NCI-H1436 treated with DMSO at 0.1 percent for 48 hours (cell line): ENCODE measurements at places on chromosomes 2 and 18.

- no peak for DNase-seq
Observed at GRCh38 chr2:44759823-44760222, 181.7 kb upstream of the SIX3 start.

DNA sequence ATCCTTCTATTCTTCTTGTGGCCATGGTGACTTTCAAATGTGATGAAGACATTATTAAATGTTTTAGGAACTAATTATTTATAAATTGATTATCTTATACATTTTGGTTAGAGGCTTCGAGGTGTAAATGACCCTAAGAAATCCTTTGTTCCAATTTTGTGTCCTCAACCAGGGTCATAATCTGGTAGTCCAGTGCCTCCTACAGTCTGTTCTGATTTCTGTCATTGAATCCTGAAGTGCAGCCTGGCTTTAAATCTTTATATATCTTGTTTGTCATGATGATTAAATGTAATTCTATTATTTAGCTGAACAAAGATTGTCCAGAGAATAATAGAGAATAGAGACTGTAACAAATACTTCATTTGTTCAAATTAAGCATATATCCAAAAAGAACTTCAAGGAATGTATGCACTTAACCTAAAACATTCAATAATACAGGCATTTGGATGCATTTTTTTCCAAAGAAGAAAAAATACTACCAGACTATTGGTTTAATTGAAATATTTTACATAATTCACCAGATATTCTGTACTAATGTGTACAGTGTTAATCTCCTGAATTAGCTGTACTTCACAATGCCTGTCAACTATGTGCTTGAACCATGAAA, 89.8 kb downstream of the PRPF40A start:
- DNase-seq, result no peak

- no peak for DNase-seq
Observed at GRCh38 chr18:12637901-12638643, 19.8 kb downstream of the SPIRE1 start.

GRCh38 chr2:50546790-50547189, 485.1 kb downstream of the NRXN1 start:
- DNase-seq, result peak; percentile 98

DNA sequence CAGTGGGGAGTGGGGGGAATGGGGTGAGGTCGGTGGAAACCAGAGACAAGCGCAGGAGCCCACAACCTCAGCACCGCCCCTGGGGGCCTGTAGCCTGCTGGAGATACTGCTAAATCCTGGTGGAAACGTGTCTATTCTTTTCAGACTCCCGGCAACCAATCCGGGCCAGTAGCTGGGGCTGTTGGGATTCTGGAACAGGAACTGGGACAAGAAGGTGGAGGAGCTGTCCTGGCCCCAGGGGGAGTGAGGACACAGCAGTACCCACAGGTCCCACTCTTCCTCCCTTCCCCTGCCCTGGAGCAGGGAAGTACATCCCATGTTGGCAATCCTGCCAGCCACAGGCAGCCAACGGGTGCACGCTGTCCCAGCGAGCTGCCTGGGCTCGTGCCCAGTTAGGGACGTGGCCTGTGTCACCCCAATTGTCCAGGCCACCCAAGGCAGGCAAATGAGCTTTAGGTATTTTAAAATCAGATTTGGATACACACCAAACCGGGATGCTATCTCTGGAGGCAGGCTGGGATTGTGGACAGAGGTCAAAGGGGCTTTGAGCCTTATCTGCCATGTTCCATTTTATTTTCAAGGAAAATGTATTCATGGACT, 51.8 kb downstream of the HS1BP3 start:
- no peak for DNase-seq

GRCh38 chr2:215928086-215928485, 85.3 kb downstream of the MREG start:
- no peak for DNase-seq

- DNase-seq, result no peak
Observed at GRCh38 chr2:167703441-167703840, 544.0 kb downstream of the STK39 start.

DNA sequence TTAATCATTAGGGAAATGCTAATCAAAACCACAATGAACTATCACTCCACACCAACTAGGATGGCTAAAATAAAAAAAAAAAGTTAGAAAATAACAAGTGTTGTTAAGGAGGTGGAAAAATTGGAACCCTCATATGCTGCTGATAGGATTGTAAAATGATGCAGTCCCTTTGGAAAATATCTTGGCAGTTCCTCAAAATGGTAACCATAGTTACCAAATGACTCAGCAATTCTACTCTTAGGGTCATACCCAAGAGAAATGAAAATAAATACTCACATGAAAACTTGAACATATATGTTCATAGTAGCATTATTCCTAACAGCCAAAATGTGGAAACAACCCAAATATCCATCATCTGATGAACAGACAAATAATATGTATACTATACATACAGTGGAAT, 15.7 kb upstream of the ACVR2A start:
- no peak for DNase-seq

GRCh38 chr2:124027182-124027581, 2.1 kb downstream of the CNTNAP5 start:
- peak; percentile 26 for DNase-seq

DNA sequence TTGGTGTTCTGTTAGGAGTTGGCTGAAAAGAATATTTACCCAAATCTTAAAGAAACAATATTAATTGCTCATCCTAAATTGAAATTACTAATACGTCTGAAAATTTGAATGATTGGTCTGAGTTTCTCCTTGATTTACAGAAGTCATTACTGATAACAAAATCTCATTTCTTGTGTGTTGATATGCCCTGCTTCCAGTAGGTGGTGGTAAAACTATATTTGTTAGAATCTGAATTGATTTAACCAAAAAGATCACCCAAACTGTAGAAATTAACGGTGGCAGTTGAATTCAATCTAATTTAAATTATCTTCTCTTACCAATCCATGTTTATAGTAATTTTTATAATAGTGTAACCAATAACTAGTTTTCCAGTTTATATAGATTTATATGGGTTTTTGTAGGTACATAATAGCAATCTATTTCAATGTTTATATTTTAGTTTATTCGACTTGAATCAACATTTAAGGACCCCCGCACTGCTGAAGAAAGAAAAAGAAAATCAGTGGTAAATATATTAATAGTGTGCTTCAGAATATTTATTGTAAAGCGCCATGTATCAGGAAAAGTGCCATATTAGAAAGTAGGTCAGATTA, 38.3 kb downstream of the PAPOLG start:
- no peak for DNase-seq

GRCh38 chr2:217438821-217439220, 564.0 kb downstream of the TNS1 start:
- DNase-seq, result no peak

- no peak for DNase-seq
Observed at GRCh38 chr18:46917803-46918600, 600 bp downstream of the KATNAL2 start.

DNA sequence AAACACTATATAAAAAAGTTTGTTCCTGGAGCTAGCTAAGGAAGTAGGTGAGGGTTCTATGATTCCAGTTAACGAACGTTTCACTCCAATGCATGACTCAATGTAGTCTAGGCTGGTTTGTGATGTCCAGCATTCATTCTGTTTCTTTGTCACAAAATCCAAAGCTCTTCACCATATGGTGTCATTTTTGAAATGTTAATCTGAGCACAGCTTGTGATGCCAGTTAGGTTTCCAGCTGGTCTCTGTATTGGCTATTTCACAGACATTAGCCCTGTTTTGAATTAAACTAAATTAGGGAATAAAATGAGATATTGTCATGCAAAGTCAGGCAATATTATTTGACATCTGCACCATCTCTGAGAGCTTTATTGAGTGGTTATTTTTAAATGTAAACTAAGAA, 159.4 kb downstream of the RBM43 start:
- DNase-seq, result no peak

DNA sequence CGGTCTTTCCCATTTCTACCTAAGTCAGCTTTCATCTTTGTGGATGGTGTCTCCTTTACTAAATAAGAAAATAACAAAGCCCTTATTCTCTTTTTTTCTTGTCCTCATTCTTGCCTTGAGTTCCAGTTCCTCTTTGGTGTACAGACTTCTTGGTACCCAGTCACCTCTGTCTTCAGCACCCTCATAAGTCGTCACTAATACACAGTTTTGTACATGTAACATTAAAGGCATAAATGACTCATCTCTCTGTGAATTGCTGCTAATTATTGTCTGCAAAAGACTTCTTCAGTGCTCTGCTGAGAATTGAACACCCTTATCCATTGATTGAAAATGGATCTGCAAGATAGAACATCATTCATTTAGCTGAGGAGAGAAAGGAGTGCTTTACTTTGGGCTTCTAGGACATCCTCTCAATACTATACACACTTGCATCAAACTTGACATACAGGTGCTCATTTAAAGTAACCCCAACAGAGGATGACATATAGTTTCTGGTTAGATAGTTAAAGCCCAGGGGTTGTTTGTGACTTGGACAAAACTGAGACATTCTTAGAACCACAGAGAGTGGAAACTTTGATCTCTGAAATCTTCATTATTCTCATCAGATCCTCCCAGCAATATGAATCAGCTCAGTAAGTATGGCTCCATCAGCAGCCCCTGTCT, 97.0 kb downstream of the XRCC5 start:
- DNase-seq, result no peak

- no peak for DNase-seq
Observed at GRCh38 chr2:27954771-27955383, 64.3 kb downstream of the BABAM2 start.

GRCh38 chr18:55447672-55448018, 140.3 kb downstream of the TCF4 start:
- no peak for DNase-seq

- DNase-seq, result no peak
Observed at GRCh38 chr2:162732946-162733698, 105.4 kb downstream of the KCNH7 start.

- no peak for DNase-seq
Observed at GRCh38 chr2:237661799-237662328, 34.5 kb downstream of the LRRFIP1 start.

DNA sequence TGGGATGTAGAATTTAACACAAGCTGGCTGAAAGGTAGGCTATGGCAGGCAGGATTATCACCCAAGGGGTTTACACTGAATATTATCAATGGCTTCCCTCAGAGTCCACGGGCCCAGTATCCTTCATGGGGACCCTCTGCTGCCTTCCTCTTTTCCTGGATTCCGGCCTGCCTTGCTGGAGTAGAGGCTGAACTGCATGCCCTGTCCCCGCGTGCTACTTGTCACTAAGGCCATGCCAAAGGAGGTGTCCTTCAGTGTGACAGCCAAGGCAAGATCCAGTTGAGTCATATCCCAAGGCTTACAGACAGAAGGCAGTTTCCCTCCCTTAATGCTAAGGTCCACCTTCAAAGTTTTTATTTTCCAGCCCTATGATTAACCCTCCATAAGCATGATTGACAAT, 156.3 kb downstream of the CYP26B1 start:
- DNase-seq, result no peak

DNA sequence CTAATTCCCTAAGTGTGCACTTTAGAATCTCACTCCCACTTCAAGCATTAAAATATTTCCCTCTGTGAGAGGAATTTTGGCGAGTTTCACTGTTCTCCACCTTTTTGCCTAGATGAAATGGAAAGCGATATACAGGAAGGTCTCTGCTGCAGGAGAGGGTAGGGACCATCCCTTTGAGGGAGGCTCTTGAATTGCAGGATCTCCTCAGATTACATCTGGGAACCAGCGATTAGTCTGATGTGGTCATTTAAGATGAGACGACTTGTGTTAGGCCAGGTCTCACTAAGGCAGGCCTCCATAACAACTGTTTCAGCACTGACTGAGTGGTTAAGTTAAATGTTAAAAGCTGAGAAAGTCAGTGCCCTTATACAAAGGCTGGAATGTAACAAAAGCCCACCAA, 74.6 kb downstream of the ARL6IP6 start:
- DNase-seq, result no peak

GRCh38 chr2:214126135-214126534, 284.7 kb upstream of the VWC2L start:
- DNase-seq, result no peak

DNA sequence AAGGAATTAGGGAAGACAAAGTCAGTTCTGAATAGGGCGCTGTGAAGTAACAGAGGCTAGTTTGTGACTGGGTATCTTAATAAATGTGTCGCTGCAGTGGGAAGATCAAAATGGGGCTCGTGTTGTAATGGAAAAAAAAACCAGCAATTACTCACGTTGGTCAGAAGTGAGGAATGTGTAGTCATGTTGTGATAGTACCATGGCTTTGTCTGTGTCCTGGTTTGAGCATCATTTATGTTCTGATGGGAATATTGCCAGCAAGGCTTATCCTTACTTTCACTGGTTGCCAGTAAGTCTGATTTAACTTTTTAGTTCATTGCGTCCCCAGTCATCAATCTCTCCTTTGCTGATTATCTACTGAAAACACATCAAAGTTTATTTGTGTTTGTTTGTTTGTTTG, 467.6 kb downstream of the NYAP2 start:
- DNase-seq, result no peak

GRCh38 chr2:108061439-108062042, 75.2 kb downstream of the SLC5A7 start:
- no peak for DNase-seq

GRCh38 chr2:46372475-46372874, 75.3 kb downstream of the EPAS1 start:
- no peak for DNase-seq

DNA sequence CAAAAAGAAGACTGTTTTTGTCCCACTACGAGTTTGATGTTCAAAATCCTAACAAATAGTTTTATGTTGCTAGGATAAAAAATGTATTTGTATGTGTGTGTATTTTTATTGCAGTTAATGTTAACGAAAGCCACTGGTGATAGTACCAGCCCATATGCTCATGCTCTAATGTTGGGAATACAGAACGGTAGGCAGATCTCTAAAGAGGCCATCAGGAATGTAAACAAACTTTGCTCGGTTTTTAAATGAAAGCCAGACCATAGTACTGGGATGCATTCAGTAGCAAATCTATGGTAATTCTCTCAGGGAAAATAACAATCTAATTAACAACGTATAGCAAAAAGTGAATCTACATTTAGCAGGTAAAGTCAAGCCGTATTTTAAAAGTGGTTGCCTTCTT, 208.1 kb downstream of the NEDD4L start:
- no peak for DNase-seq

DNA sequence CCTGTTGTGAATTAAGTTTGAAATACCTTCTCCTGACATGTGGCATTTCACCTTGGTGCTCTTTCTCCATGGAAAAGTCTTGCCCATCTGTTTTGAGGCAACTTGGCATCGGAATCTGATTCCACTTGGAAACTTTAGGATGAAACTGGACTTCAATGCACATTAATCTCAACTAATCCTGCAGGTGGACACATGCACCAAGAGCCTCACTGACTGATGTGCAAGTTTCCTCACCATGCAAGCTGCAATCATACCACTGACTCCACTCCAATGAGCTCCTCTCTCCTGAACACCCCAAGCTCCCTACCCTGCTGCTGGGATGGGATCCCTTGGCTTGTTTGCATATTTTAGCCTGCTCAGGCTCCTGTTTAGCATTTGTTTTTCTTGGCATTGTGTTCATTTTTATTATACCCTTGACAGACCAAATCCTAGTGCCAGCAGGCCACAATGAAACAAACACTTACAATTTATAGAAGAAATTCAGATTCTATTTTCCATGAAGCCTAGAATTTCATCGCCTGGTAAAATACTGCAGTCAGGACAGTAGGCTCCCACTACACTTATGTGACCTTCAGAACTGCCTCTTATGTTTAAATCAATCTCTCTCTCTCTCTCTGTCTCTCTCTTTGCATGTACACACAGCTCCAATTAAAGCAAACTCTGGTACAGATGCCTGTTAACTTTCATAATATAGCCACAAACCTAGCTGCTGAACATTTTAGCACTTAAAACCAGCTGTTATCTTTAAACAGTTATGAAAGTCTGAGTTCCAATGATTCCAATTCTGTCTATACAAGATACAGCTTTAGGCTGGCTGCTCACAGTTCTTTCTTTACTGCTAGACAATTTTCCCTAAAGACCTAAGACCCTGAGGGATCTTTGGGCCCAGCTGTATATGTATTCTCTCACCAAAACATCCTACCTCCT, 141.5 kb downstream of the OSR1 start:
- DNase-seq, result no peak
